Gastroesophageal sphincter (tissue), 4 donors: ENCODE measurements at places on chromosomes 1 and 21. TPM values are rescaled to one million over a fixed set of nuclear protein-coding genes. Genes with fewer than 3 reads are reported as not detected.

The ODF2L gene
- total RNA-seq: 30.8 TPM

- no peak for ATAC-seq
Observed at GRCh38 chr1:21734526-21734925, 48.4 kb downstream of the USP48 start.

- no peak for ATAC-seq
Observed at GRCh38 chr21:21204366-21204996, 206.3 kb downstream of the NCAM2 start.

GRCh38 chr1:17630048-17630830, 90.7 kb downstream of the ARHGEF10L start:
- ATAC-seq: peak; percentile 85

- ATAC-seq: no peak
Observed at GRCh38 chr1:7315946-7316345, 455.1 kb upstream of the VAMP3 start.

GRCh38 chr1:111989531-111990025, at the start of gene KCND3:
KCND3 (minus strand) TSS chr1:111989668.
- ATAC-seq: peak; percentile 53

DNA sequence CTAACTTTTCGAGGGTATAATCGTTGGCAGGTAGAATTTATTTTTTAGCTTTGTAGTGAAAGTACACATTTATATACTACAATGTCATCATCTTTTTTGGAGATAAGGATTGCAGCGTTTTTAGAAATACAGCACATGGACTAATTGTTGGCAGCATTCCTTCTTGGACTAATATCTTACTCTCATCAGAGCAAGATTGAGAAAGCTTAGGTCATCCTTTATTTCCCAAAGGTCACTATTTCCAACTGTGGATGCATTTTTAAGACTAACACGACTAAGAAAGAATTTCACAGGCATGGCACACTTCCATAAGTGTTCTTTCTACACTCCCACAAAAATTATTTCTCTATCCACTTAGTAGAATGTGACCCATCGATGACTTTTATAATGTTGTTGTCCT, 732.3 kb downstream of the NCAM2 start:
- peak; percentile 25 for ATAC-seq

DNA sequence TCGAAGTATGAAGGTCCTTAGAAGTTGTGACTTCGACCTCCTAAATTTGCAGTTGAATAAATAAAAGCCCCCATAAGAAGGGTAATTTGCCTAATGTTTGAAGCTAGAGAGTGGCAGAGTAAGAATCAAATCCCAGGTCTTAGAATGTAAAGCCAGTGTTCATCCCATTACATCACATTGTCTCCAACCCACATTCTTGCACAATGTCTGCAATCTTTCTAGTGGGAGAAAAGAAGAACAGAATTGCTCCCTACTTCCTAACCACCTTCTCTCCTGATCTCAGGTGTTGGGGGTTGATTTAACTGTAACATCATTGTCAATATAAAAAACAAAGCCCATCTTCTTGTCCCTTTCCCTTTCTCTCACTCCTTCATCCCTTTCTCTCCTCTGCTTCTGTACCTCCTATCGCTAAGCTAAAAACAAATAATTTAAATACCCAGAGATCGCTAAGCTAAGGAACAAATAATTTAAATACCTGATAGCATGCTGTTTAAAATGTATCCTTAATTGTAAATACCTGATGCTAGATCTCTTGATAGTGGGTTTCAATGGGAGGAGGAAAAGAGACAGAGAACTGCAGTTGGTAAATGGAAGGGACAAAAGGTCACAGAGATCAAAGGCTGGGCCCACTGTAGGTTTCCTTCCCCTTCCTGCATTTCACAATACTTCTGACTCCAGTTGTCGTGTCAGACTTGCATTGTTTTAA, 32.1 kb upstream of the CCDC190 start:
- ATAC-seq: no peak

- no peak for ATAC-seq
Observed at GRCh38 chr1:61083807-61084440, 1.6 kb downstream of the NFIA start.

- ATAC-seq: no peak
Observed at GRCh38 chr1:1054971-1055370, 19.1 kb downstream of the RNF223 start.

DNA sequence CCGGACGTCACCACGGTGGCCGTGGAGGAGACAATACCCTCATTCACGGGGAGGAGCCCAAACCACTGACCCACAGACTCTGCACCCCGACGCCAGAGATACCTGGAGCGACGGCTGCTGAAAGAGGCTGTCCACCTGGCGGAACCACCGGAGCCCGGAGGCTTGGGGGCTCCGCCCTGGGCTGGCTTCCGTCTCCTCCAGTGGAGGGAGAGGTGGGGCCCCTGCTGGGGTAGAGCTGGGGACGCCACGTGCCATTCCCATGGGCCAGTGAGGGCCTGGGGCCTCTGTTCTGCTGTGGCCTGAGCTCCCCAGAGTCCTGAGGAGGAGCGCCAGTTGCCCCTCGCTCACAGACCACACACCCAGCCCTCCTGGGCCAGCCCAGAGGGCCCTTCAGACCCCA, 7.0 kb downstream of the TNFRSF14 start:
- no peak for ATAC-seq

DNA sequence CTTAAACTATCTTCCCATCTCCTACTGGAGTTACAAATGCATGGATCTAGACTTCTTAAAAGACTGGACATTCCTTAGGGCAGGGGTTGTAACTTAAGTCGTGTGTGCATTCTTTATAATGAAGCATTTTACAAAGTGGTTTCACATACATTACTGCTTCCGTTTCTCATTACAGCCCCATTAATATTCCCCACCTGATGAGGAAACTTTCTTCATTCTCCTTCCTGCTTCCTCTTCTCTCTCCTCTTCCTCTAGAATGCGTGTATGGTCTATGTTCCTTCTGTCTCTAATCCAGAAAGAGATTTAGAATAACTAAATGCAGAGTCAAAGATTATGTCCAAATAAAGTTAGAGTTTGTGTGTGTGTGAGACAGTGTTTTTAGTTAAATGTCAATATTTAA, 1.8 kb upstream of the CAP1 start:
- ATAC-seq: no peak

DNA sequence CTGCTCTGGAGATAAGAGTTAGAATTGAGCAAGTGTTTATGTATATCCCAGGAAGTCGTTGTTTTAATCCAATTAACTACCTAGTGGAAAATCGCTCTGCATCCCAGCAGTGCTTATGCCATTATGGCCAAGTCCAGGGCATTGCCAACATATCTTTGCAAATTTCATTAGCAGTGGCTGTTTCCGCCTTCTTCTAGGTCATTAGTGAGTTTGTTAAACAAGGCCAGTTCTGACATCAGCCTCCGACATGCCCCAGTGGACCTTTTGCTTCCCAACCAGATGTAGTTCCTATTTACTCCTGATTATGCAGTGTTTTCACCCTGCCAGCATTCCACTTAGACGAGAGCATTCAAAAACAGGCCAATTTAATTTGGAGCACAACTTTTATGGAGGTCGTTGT, 106.8 kb upstream of the FAM78B start:
- no peak for ATAC-seq

DNA sequence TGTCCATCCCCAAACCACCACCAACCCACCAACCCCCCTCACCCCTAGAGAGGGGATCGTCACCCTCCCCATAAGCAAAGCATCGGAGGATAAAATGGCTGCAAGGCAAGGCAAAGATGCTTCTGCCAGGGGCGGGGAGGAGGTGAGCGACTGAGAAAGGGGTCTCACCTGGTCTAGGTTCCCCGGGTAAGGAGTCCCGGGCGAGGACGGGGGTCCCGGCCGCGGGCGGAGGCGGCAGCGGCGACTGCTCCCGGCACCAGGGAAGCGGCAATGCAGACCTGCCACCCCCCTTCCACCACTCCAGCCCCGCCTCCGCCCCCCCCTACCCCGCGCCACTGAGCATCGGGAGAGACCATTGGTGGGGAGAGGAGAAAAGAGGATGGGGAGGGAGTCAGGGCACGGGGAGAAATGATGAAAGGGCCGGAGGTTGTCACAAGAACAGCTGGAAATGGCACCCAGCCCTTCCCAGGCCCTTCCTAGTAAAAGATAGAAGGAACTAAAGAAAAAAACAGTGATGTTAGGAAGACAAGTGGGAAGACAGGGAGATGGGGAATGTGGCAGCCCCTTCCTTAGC, at the start of gene SV2A:
TSS of gene SV2A (minus strand) at position 274 of the 574 bp plus-strand sequence. CDS start 4,004 bp downstream, outside the sequence.
- peak; percentile 96 for ATAC-seq

- no peak for ATAC-seq
Observed at GRCh38 chr1:203263496-203263895, 34.0 kb upstream of the CHIT1 start.

DNA sequence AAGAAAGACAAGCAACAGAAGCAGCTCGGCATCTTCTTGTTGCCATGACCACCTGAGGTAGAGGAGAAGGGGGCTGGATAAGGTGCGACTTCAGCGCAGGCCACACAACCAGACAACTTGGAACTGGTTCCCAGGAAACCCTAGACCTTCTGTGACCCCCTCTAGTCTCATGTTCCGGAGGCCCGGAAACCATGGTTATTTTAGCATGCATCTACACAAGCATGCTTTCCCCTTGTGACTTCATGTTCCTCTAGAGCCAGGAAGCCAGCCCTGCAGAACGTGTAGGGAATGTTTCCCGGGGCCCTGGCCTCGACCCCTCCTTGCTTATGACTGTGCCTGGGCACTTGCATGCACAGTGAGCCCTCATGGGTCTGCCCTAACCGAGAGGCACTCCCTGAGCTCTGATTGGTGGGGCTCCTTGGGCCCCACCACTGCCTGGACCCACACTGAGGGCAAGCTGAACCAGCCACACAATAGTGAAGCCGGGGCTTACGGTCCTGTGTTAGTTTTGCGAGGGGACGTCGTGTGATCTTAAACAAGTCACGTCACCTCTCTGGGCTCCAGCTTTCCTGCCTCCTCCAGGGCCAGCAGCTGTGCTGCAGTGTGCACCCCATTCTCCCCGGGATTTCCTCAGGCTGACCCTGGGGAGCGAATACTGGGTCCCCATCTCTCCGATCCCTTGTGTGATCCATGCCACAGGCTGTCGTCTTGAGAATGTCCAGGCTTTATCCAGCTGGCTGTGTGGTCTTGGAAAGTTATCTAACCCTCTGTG, 12.0 kb upstream of the MX2 start:
- ATAC-seq: no peak
